AG04450 (cell line): ENCODE measurements at places on chromosomes 2 and 18.

- no peak for DNase-seq
These were observed 130.0 kb upstream of the PXDN start for GRCh38 chr2:1874101-1874865.

- no peak for DNase-seq
These were observed 107.3 kb downstream of the CABYR start for GRCh38 chr18:24246143-24246542.

- DNase-seq: no peak
These were observed 31.3 kb downstream of the DGKD start for GRCh38 chr2:233385489-233386044.

DNA sequence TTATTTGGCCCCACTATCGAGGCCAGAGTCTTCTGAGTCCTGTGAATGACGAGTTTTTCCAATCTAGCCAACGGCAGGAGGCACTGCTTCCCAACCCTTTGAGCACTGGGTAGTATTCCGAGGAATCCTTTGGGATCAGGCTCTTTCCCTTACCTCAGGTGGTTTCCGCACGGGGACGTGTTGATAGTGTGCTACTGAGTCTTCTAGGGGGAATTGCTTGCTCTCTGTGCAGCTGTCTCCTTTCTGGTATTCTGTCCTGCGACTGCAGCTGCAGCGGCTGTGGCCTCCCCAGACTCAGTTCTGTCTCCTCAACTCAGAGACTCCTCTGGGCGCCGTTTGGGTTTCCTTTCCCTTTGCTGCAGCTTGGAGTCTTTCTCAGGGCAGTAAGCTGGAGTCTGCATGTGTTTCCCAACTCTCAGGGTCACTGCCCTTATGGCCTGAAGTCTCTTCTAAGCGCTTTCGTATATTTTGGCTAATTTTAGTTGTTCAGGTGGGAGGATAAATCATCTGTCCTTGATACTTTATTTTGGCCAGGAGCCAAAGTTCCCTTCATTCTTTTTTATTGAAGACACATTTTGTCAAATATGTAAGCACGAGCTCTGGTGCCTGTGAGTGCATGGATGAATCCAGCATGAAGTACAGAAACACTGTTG lies 118.4 kb downstream of the MAP4K4 start:
- DNase-seq: no peak

- no peak for DNase-seq
These were observed 284.6 kb downstream of the DPP10 start for GRCh38 chr2:114727012-114727411.
